Hematopoietic multipotent progenitor cell treated with erythropoietin and hydrocortisone succinate and interleukin-3 and kit ligand, for 15 days (in vitro differentiated cells): ENCODE measurements at places on chromosomes 3 and 15.

DNA sequence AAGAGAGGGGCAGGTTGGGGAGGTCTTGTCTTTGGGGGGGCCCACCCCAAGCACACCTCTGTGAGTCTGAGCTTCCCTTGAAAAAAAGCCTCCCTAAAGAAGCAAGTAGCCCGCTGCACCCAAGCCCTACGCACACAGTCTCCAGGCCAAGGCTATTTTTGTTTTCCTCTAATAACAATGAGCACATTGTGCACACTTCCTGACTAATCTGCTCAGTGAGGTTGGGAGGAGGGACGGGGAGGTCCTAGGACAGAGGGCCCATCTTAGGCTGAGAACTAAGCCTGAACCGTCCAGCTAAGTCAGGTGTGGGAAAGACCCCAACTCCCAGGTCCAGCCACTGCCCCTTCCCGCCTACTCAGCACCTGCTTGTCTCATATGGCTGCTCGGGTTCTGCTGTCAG, 87.2 kb downstream of the HMG20A start:
- no peak for DNase-seq

GRCh38 chr3:7574435-7574834, 713.5 kb downstream of the GRM7 start:
- DNase-seq: no peak

DNA sequence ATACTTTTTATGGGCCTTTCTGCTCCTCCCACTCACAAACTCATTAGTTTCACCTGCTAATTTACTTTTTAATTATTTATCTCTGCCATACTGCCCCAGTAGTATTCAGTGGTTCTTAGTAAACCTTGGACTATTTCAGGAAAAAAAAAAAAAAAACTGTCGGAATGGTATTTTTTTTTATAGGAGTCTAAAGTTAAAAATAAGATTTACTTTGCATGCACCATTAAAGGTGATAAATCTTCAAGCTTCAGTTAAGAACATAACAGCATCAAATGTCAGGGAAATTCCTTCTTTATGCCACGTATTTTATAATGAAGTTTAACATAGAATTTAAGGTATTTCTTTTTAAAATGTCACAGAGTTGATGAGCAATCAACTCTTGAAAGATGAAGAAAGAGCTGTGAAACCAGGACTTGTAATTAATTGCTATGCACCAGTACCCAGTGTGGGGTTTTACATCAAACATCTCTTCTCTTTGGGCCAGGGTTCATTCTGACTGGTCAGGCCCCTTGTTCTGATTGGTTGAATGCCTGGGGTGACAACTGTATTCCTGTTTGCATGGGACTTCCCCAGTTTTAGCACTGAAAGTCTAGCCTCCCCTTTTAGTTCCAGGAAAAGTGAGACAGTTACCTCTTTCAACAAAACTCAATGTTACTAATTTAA, 40.3 kb upstream of the PTPRG start:
- DNase-seq: no peak

DNA sequence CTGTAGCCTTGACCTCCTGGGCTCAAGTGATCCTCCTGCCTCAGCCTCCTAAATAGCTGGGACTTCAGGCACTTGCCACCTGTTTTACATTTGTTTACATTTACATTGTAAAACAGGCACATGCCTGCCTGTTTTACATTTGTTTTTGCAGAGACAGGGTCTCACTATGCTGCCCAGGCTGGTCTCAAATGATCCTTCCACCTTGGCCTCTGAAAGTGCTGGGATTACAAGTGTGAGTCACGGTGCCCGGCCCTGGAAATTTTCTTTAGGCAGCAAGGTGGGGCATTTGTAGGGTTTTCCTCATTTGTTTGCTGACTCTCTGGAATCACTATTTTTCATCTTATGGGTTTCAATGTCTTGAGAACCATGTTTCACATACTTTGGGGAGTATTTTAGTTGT, 25.0 kb downstream of the PIF1 start:
- no peak for DNase-seq

DNA sequence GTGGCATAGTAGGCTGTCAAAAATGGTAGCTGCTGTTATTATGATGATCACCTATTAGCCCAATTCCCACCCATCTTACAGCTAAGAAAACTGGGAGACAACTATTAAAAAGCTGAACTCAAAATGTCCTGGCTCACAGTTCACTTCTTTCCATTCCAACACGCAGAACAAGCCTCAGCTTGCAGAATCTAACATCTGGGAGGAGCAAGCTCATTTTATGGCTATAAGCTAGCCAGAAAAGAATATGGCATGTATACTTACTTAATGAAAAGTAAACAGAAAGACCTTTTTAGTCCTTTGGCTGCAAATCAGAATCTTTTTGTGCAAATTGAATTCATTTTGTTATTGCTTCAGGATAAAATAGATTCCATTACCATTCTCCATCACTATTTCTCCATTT, 34.8 kb upstream of the CFAP20DC start:
- DNase-seq: no peak

DNA sequence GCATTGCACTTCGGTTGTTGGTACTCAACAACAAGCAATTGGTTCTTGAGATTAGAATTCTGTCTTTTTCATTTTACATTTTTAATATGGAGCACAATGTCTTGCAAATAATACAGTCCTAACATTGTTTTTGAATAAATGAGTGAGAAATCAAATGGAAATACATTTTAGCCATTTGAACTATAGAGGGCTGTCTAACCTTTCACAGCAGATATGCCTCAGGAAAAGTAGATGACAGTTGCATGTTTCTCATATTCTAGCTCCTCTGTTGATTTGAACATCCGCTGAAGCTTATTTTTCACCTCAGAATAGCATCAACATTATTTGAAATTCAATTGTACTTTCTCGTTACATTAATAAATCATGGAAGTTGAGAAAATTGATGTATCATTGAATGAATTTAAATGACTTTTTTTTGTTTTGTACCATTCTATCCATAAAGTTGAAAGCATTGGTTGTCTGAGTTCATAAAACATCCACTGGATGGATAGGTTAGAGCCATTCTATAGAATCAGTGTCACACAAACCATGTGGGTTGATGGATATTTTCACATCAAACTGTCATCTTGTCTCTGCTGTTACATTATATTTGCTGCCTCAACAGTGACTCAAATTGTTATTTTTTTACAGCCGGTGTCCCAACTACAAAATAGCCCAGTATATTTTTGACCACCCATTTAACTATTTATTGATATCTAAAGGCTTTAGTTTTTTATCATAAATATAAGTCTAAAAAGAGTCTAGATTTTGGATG, 928.3 kb downstream of the NSUN3 start:
- DNase-seq: no peak

DNA sequence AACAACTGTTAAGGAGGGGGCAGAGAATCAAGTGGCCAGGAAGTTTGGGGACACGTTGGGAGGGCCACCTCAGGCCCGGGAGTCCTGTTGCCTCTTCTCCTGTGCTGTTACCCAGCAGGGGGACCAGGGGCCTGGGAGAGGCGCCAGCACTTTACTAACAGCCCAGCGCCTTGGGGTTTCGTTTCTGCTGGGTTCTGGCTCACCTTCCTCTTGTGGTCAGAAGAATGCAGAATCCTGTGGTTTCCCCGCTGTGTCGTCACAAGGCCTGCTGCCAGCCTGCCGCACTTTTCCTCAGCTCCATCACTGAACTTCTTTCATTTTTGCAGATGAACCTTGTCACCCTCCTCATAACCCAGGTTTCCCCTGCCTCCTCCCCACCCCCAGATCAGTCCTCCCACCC, 67.7 kb downstream of the SLC30A4 start:
- no peak for DNase-seq

DNA sequence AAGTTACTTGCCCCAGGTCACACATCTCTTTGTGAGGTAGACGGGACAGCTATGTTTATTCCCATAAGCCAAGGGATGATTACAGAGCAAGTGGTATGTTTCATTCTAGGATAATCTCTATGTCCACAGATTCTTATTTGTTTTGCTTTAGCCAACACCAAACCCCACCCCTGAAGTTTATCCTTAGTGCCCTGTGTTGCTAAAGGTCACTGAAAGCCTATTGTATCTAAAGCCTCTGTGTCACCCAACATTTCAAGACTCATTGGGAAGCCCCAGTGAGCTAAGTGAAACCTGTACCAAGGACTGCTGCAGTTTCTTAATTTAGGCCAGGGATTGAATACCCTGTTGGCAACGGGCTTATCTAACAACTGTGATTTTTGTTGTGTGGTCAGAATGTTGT, 135.6 kb downstream of the ADAMTS9 start:
- DNase-seq: no peak

- peak; percentile 70 for DNase-seq
Observed at GRCh38 chr3:48656061-48656840, 6.4 kb downstream of the CELSR3 start.

GRCh38 chr3:56976651-56977560, 83.6 kb upstream of the SPATA12 start:
- DNase-seq: no peak

GRCh38 chr3:103653996-103654395, 1219.2 kb downstream of the ZPLD1 start:
- no peak for DNase-seq
